Cardiac fibroblast (primary cell): ENCODE measurements at places on chromosomes 11 and 22.

DNA sequence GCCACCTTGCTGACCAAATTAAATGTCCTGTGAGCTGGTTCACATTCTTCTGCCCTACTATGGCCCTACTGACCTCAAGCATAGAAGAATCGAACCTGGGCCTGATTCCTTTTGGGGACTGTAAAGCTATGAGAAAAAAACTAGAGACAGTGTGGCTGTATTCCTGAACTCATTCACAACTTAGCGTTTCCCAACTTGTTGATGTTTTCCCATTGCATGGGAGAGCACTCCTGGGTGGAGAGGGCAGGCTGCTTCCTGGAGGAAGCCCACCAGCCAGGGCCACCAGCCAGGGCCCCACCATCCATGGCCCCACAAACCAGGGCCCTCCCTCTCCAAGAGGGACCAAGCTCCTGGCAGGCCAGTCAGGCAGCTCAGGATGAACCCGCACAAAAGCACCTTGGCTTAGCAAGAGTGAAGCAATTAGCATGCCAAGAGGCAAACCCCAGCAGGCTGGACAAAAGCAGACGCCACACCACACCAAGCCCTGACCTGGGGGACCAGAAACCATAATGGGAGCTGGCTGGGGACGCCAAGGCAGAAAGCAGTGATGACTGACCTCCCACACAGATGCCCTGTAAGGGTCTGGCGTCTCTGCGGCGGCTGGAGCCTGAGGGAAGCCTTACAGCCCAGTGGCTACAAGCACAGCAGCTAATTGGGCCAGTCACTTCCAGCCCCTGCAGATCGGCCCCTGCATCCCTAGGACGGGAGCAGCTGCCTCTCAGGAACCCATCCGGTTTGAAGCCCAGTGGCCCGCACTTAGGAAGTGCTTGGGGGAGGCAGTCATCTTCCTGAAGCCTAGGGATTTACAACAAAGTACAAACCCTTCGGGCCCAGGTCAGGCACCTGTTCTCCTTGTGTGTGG lies 2.1 kb downstream of the CERK start:
- DNase-seq, result no peak

GRCh38 chr11:124951341-124951740 lies 2.7 kb upstream of the CCDC15 start:
- no peak for DNase-seq

DNA sequence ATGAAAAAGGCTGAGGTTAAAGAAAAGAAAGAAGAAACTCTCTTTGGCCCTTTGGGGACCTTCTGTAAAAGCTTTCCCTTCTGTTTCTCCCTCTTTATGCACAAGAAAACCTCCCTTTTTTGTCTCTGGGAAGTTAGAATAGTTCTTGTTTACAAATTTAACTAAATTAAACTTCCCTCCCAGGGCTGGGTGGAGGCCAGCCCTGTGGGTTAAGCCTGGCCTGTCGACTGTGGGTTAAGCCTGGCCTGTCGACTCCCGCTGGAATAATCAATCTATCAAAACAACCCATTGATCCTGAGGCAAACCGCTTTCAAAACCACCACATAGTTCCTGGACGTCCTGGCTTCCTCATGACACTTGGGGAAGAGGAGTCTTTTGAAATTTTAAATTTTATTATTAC lies 1.2 kb upstream of the DRG1 start:
- DNase-seq, result no peak

DNA sequence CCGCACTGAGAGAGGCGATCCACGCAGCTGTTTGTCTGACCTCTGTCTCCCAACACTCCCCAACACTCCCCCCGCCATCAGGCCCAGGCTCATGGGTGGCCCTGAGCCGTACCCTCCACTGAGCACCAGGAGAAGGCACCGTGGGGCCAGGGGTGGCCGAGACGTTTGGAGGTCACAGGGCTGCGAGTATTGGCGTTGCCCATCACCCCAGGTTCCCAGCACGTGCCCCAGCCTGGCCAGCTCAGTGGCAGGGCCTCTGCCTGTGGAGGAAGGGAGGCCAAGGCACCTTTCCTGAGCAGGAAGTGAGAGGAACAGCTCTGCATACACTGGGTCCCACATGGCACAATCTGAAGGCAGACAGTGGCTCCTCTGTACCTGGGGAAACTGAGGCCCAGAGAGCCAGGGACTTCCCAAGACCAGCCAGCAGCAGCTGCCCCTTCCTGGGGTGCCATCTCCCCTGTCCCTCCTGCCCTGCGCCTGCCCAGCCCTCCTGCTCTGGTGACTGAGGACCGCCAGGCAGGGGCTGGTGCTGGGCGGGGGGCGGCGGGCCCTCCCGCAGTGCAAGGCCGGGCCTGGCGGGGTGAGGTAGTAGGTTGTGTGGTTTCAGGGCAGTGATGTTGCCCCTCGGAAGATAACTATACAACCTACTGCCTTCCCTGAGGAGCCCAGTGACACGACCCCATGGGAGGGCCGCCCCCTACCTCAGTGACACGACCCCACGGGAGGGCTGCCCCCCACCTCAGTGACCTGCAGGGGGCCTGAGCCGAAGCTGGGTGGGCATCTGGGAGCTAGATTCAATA lies 37.0 kb upstream of the PPARA start:
- DNase-seq, result no peak

DNA sequence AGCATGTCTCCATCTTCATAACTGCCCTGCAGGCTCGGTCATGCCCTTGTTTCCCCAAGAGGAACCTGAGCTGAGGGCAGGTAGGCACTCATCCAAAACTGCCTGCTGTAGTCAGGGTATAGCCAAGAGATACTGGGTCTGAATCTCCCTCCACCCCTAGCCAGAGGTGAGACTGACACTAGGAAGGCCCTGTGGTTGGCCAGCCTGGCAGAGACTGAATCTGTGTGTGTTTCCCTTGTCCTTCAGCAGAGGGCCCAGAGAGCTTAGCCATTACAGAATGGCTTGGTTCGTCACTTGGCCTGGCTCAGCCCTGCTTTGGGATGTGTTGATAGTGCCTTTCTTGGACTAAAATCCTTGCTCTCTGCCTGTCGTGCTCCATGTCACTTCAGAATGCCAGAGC lies 79.3 kb upstream of the SUSD2 start:
- DNase-seq, result no peak

GRCh38 chr11:8252388-8252787 lies 11.3 kb downstream of the LMO1 start:
- DNase-seq, result no peak

DNA sequence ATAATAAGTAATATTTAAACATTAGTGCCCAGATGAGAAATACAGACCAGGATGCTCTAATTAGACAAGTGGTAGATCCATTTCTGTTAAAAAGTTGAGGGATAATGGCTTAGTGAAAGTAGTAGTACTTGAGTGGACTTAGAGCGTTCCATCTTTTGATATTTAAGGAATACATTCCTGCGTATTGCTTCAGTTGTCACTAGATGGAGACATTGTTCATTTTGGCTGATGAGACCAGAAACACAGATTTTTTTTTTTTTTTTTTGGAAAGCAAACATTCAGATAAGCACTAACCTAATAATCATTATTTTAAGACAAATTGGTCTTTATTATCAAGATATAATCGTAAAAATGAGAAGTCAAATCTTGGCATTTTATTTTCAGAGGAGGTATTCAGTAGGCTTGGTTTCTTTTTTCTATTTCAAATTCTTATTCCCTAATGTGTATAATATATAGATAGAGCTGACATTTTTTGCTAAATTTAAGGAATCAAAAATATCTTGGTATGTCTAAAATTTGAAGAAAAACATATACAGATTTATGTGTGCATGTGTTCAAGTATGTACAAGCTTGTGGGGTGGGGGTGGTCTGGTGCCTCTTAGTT lies 92.9 kb downstream of the DYNC2H1 start:
- peak; percentile 70 for DNase-seq

- DNase-seq, result peak; percentile 7
These were observed 115.4 kb downstream of the BRD1 start for GRCh38 chr22:49712195-49712791.

DNA sequence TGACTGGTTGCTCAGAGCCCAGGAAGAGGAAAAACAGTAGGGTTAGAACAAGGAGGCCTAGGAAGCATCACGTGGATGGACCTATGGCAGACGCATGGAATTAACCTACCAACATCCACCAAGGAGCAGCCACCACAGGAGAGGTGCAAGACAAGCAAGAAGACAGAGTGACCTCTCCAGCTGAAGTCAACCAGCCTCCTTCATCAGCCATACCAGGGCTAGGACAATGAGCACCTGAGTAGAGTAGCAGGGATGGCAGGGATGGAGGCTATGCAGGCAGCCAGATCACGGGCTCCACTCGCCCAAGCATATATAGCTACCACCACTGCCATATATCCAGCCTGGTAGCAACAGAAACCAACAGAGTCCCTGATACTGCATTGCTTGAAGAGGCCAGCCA lies 202.1 kb upstream of the B3GAT1 start:
- no peak for DNase-seq

DNA sequence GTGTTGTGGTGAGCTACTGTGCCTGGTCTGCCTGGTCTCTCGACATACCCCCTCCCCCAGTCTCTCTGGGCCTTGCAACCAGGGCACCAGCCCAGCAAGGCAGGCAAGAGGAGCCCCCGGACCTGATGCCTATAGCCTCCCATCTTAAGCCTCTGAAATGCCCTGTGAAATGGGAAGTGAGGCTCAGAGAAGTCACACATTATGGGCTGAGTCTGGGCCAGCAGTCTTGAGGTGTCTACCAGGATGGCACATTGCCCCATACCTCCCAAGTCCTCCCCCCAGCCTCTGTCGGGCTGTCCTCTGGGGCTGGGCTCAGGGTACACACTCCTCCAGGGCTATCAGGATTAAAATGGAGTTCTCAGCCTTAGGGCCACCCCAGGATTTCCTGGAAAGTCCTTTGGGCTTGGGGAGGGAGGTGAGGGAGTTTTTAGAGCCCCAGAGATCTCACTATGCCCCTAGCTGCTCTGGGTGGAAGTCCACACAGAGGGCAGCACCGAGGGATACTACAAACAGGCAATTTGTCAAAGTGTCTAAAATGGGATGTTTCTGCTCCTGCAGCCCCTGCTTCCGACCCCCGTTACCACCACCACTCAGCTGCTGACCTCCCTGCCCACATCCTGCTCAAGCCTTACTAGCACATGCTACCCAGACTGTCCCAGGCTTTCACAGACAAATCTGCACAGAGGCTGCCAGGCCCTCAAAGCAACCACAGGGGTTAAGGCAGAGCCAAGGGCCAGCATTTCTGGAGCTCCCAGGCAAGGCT lies 3.1 kb upstream of the SH3BP1 start:
- DNase-seq, result peak; percentile 10

DNA sequence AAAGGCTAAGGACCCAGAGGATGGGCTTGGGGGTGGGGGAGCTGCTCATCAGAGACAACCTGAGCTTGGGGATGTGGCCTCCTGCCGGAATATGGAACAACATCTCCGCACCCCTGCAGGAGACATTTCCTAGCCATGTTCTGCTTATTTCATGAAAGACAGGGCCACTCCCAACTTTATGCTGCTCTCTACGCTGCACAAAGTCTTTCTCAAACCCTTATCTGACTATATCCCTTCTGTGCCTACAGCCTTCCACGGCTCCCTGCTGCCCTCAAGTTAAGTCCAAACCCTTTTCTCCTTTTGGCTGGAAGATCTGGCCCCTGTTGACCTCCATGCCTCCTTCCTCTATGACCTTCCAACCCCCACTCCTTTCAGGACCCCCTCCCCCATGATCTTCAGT lies 562.0 kb downstream of the MN1 start:
- no peak for DNase-seq

DNA sequence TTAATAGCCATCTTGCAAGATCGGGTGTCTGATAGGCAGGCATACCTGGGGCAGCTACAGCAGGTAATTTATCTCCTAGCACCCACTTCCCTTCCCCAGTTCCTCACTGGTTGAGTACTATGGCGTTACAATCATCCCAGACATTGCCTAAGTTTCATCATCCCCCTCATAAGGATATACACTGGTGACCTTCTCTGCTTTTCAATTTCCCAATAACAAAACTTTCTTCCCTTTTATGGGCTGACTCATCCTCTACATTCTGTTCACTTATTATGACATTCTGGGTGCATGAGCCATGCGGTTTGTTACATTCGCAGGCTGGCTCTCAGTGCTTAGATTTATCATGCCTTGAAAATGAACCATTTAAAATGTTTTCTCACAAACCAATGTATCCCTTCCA lies 5.0 kb upstream of the MRPL11 start:
- DNase-seq, result peak; percentile 50

- DNase-seq, result no peak
These were observed 25.2 kb downstream of the PDE3B start for GRCh38 chr11:14668731-14669301.

GRCh38 chr22:50004918-50005317 lies 7.6 kb downstream of the IL17REL start:
- no peak for DNase-seq

DNA sequence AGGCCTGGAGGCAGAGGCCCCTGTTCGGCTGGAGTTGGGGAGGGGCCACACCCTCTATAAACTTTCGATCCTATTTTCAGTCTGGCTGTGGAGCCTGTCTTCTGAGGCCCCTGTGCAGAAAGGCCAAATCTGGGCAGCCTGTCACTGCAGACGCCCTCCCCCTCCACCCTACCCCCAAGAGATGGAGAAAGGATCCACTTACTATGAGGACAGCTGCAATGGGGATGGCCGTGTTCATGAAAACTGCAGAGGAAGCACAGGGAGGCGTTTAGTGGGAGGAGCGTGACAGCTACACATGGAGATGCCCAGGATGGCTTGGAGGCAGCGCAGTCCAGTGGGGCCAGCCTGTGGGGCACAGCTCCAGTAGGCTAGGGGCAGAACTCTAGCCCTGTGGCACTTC lies 43.5 kb upstream of the KCNJ11 start:
- no peak for DNase-seq

- no peak for DNase-seq
These were observed 3.0 kb upstream of the INPPL1 start for GRCh38 chr11:72221386-72222075.

GRCh38 chr11:50098186-50098725 lies 65.6 kb downstream of the OR4C45 start:
- peak; percentile 37 for DNase-seq

DNA sequence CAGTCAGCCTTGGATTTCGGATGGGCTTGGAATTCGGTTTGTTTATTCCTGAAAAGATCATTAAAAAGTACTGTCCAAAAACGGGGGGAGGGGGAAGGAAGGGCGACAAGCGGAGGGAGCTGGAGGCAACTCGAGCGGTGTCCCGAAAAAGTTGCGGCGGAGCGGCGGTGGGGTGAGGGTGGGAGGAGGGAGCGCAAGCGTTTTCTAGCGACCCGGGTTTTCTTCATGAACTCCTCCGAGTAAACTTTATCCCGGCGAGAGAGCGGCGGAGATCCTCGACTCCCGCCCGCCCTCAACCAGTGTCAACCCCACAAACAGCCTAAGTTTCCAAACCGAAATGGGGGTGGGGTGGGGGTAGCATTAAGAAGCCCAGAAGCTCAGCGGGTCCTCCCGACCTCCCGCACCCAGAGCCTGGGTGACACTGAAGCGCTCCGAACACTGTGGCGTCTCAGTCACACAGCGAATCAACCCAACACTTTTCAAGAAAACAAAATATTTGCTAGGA lies 133.0 kb upstream of the C11orf58 start:
- peak; percentile 23 for DNase-seq

DNA sequence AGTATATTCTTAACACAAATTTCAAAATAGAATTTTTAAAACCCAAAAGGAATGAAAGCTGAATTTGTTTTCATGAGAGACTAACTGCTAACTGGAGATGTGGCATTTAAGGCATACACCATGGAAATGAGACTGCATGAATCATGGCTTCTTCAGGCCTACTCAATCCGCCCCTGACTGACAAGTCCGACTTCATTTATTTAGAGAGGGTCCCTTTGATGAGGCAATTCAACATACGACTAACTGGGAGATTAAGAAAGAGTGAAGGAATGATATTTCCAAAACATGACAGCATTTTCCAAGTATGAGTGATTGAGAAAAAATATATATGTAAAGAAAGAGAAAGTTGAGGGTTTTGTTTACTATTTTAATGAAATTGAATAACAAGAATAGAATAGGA lies 720.1 kb downstream of the DLG2 start:
- no peak for DNase-seq
